ENCODE measurements at places on chromosomes 6 and 20.

GRCh38 chr6:11190625-11191245 lies 41.7 kb downstream of the NEDD9 start:
- no peak for DNase-seq

GRCh38 chr6:125945378-125946141 lies 11.0 kb upstream of the HINT3 start:
- DNase-seq, result no peak

- DNase-seq, result no peak
Observed at GRCh38 chr6:156880913-156881312, 103.7 kb downstream of the ARID1B start.

DNA sequence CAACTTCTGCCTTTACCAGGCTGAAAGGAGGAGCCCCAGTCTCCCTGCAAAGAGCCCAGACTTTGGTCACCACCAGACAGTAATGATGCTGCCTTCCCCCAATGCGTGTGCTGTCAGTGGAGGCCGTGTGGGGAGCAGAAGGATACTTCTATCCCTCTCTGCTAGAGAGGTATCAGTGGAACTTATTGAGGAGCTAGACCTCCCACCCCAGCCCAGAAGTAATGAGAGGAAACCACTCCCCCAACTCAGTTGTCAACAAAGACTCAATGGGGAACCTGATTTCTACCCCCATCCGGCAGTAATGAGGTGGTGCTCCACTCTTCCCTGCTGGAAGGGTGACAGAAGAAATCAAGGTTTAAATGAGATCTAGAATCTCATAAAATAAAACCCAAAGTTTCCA lies 4.4 kb upstream of the WFDC8 start:
- no peak for DNase-seq

- DNase-seq, result no peak
Observed at GRCh38 chr6:36963451-36964290, 9.1 kb downstream of the PI16 start.

- no peak for DNase-seq
Observed at GRCh38 chr20:51616060-51616459, 73.5 kb upstream of the NFATC2 start.

DNA sequence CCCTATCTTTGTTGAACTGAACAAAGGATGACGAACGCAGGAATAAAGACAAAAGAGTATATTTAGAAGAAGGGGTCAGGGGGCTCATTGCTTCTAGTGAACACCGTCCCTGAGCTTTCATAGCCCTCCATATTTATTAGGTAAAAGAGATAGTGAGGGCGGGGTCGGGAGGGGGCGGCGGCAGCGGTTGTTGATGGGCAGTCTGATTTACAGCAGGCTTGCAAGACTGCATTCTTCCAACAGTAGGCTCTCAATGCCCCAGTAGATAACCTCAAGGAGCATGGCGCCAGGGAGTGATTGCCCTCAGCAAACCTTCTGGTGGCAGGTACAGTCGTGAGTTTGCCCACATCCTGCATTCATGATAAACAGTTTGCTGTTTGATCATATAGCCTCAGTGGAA lies 563.3 kb upstream of the SYNCRIP start:
- no peak for DNase-seq

All from renal pelvis (tissue), 12 donors.